ENCODE measurements at places on chromosomes 6 and 20. TPM values are rescaled to one million over a fixed set of nuclear protein-coding genes. Genes with fewer than 3 reads are reported as not detected.

PRND gene
- polyA plus RNA-seq, result not detected

VNN1 gene
- not detected for polyA plus RNA-seq

GRCh38 chr20:33689973-33690372 lies 3.8 kb upstream of the E2F1 start:
- H3K4me1 ChIP-seq, result peaks cover 7% of the 10 kb centered on the region
- H3K27me3 ChIP-seq, result no peaks in the 10 kb centered on the region
- no peak overlapping the region for H3K27ac ChIP-seq
- no peak overlapping the region for H3K4me3 ChIP-seq

DNA sequence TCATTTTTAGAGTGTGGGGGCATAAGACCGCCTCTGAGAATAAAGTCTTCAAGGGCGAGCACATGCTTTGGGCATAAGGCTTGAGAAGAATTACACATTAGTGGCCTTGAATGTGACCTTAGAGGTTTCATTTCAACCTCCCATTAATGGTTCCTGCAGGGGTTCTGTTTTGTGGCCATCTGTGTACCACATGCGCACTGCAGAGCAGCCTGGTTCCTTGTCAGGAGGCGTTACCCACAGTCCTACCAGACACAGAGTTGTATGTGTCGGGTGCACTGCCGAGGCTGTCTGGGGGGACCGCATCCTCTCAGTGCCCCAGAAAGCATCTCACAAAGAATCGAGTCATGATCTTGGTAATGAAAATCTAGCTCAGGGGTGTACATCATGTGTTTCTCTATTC lies 115.7 kb downstream of the B3GAT2 start:
- no peak overlapping the region for H3K4me3 ChIP-seq
- no peak for DNase-seq

BANF2 gene
- polyA plus RNA-seq, result not detected

C6orf141 gene
- 1.0 TPM for polyA plus RNA-seq

SCRT2 gene
- not detected for polyA plus RNA-seq

PSORS1C1 gene
- 0.40 TPM for polyA plus RNA-seq

IL17F gene
- polyA plus RNA-seq, result not detected

NRSN2 gene
- polyA plus RNA-seq, result 60.5 TPM

GRCh38 chr20:40815156-40816038 lies 126.4 kb upstream of the MAFB start:
- no peak overlapping the region for H3K4me3 ChIP-seq
- no peak overlapping the region for H3K27ac ChIP-seq
- no peak for DNase-seq
- H3K4me1 ChIP-seq, result no peaks in the 10 kb centered on the region
- no peaks in the 10 kb centered on the region for H3K36me3 ChIP-seq

DNA sequence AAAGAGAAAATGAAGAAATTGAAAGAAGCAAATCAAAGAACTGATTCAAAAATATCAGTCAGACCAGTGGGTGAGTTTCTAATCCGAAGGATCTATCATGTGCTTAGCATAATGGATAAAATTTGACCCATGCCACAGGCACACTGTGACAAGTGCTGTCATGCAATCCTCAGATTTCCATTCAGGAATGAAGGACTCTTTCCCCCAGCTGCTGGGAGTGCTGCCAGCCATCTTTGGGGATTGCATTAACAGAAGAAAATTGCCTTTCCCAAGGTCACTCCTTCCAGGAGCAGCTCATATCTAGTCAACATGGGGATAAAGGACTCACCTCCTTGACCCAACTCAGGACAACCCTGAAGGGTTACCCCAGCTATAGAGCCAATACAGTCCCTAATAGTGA lies 316.7 kb upstream of the TBX18 start:
- H3K27ac ChIP-seq, result no peak overlapping the region
- no peaks in the 10 kb centered on the region for H3K4me1 ChIP-seq
- no peak for DNase-seq
- H3K4me3 ChIP-seq, result no peak overlapping the region

SLC52A3 gene
- polyA plus RNA-seq, result not detected

DNA sequence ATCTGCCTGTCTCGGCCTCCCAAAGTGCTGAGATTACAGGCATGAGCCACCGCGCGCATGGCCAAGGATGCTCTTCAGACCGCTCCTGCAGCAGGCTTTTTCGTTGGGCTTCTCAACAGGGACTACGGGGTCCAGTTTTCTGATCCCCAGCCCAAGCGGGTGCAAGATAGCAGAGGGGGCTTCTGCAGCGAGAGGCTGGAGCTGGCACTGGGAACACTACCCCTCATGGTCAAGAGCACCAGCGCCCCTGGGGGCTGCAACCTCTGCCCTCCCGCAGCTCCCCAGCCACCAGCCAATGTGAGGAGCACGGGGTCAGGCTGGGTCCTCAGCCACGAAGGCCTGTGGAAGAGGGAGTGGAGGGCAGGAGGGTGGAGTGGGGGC lies 6.0 kb downstream of the CTSZ start:
- peaks cover 16% of the 10 kb centered on the region for H3K36me3 ChIP-seq
- H3K4me3 ChIP-seq, result no peak overlapping the region
- DNase-seq, result no peak
- no peak overlapping the region for H3K27ac ChIP-seq
- H3K27me3 ChIP-seq, result no peaks in the 10 kb centered on the region
- peaks cover 8% of the 10 kb centered on the region for H3K4me1 ChIP-seq

OXT gene
- not detected for polyA plus RNA-seq
